Stimulated activated CD4-positive, alpha-beta T cell treated with anti-CD3 and anti-CD28 coated beads, Interleukin-1b, Interleukin-23, amount 100 ng/mL, for 24 hours (primary cell): ENCODE measurements at places on chromosomes 11 and 22.

GRCh38 chr11:2127482-2128129 is 11.6 kb downstream of the IGF2 start:
- no peak for DNase-seq

GRCh38 chr11:59012398-59013265 is 73.3 kb downstream of the GLYATL1 start:
- DNase-seq: no peak

DNA sequence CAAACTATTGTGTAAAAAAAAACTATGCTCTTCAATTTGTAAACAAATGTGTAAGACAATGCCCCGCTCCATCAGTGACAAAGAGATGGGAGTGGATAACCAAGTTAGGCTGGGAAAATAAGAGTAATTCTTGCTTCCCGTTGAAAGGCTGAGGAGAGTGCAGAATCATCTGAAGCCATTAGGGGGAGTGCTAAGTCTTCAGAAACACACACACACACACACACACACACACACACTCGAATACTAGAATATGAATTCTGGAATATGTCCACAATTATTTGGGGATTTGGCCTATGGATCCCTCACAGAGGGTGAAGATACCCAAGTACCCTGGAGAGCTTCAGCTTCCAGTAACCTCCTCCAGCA is 27.8 kb upstream of the ROBO3 start:
- DNase-seq: no peak

- DNase-seq: no peak
Measured at GRCh38 chr22:23888615-23889401, 5.4 kb upstream of the MIF start.

- no peak for DNase-seq
Measured at GRCh38 chr22:19115628-19116027, 6.6 kb downstream of the DGCR2 start.

DNA sequence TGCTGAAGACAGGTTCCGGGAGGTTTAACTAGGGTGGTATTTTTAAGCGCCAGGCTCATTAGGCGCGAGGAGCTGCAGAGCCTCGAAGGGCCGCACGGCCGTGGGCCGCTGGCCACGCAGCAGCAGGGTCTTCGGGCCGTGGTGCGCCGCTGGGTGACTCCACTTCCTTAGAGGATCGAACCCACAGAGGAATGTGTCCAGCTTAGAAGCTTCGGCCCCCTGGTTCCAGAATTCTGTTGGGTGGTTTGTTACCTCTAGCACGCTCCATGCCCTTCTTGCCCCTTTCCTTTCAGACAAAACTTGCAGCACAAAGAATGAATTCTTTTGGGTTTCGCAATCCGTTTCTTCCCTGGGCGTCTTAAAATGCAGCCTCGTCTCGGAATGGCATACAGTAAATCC is 773 bp upstream of the PATL1 start:
- DNase-seq: no peak

DNA sequence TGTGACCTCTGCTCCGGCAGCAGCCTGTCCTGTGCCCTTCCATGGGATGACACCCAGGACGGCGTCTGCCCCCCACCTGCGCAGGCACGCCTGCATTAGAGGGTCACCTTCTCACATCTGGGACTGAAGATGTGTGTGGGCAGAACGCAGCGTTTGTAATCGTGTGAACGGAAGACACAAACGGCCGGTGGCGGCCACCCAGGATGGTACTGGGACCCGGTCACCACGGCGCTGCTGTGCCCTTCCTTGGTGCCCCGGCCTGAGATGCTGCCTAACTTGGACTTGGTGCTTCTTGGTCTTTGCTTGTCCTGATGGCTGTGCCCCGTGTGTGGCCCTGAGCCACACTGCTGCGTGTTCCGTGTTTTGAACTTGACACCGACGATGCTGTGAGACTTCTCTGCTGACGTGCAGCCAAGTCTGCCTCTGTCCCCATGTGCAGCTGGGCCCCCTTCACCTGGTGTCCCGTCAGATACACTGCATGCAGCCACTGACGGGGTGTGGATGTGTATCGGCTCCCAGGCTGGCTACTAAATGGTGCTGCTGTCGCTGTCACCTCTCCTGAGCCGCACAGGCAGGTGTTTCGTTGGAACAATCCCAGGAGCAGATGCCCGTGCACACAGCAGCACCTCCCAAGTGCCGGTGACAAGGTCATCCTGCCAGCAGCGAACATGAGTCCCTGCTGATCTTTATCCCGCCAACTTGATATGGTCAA is 21.4 kb downstream of the YPEL1 start:
- DNase-seq: no peak
